ENCODE measurements at places on chromosomes 1 and 21.

DNA sequence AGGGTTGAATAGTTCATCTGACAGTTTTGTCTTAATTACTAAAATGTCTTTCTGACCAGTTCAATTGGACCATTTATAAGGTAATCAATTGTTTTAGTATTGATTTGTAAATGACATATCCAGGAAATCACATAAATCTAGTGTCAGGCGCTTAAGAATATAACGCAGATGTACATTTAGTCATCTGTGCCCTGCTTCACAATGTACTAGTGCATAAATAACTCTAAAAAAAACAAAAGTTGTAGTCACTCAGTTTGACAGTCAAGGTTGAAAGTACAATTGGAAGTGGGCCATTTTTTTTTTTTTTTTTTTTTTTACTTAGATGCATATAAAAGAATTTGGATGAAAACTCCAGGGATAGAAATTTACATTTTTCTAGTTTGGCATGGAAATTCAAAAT lies 490.4 kb downstream of the PTPRC start:
- no peak for DNase-seq

GRCh38 chr21:26846036-26846931 lies 1.1 kb upstream of the ADAMTS1 start:
- DNase-seq: no peak

DNA sequence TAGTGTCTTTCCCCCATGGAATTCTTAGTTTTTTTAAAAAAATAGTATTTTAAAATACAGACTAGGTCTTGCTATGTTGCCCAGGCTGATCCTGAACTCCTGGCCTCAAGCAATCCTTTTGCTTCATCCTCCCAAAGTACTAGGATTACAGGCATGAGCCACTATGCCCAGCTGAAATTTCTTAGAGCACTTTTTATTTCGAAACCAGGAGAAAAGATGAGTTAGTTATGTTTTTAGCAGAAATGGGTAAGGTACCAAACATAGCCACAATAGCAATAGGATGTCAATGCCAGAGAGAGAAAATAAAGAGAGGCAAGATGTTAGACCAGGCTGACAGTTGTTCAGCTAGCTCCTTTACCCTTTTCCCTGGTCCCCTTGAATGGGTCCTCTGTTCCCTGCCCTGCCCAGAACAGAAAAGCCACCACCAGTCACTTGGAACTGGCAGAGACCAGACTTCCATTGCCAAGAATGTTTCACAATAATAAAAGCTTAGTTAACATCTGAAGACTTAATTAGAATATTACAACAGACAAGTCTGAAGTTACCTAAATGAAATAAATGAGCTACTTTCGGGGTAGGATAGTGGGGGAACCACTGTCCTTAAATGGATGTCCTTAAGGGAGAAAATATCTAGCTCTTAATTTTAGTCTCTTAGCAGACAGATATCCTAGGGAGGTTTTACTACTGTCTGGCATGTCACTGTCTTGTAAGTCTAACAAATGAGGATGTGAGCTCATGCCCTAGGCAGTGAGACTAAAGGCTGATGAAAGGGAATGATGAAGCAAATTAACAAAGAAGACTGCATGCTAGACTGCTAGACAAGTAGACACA lies 54.3 kb downstream of the ABL2 start:
- DNase-seq: no peak

- no peak for DNase-seq
These were observed 23.8 kb downstream of the CR1 start for GRCh38 chr1:207519505-207520399.

- DNase-seq: no peak
These were observed 303.6 kb downstream of the PTPRU start for GRCh38 chr1:29539971-29540370.

GRCh38 chr1:94926126-94926914 lies 590 bp downstream of the CNN3 start:
- no peak for DNase-seq

GRCh38 chr21:44697811-44698734 lies 1.1 kb downstream of the KRTAP10-12 start:
- no peak for DNase-seq

DNA sequence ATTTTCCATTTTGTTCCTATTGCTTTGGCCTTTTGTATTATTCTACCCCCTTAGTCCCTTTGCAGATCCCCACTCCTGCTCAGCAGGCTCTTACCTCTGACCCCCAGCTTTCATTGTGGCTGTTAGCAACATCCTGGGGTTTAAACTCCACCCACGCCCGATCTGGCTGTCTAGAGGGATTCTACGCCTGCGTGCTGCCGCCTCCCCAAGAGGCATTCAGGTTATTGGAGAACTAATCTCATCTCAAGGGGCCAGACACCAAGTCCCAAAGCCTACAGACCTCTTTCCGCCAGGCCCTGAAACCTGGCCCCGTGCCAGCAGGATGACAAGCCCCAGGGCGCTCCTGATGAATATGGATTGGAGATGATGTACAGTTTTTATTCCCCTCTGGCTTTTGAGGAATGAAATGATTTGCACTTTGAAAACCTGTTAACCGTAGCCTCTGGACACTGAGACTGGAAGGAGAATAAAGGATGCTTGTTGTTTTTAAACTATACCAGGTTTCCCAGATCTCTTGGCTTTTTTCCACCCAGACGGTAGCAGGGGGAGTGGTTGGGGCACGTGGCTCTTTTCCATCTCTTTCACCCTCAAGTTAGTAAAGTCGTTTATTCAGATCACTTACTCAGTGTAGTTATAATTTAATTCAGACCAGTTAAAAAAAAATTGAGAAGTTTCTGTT lies 14.5 kb upstream of the IKBKE start:
- DNase-seq: no peak

GRCh38 chr1:205481218-205481617 lies 23.3 kb upstream of the CDK18 start:
- DNase-seq: no peak

- no peak for DNase-seq
These were observed 572 bp downstream of the ATP1B1 start for GRCh38 chr1:169106921-169107602.

DNA sequence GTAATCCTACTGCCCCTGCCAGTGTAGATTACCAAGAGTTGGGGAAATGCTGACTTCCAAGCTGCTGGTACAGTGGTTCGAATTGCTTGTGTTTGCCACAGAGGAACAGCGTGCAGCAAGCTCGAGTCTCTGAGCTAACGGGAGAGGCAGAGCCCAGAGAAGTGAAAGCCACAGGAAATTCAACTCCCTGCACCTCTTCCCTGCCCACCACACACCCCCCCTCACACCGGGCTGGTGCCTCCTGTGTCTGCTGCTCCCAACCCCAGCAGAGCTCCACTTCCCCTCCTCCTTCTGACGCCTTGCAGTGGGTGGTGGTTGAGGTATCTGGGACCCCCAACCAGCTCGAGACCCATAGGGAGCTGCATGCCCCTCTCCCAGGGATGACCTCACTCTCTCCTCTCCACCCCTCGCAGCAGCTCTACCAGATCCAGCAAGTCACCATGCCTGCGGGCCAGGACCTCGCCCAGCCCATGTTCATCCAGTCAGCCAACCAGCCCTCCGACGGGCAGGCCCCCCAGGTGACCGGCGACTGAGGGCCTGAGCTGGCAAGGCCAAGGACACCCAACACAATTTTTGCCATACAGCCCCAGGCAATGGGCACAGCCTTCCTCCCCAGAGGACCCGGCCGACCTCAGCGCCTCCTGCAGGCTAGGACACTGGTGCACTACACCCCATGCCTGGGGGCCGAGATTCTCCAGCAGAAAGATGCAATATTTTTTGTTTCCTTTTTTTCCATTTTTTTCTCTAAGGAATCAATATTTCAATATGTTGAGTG lies 13.1 kb upstream of the KCNQ4 start:
- DNase-seq: no peak

- DNase-seq: no peak
These were observed 394.8 kb downstream of the MATN1 start for GRCh38 chr1:30328401-30329262.

GRCh38 chr1:96482616-96483015 lies 239.0 kb upstream of the PTBP2 start:
- no peak for DNase-seq

GRCh38 chr1:29851691-29852090 lies 615.4 kb downstream of the PTPRU start:
- DNase-seq: no peak

DNA sequence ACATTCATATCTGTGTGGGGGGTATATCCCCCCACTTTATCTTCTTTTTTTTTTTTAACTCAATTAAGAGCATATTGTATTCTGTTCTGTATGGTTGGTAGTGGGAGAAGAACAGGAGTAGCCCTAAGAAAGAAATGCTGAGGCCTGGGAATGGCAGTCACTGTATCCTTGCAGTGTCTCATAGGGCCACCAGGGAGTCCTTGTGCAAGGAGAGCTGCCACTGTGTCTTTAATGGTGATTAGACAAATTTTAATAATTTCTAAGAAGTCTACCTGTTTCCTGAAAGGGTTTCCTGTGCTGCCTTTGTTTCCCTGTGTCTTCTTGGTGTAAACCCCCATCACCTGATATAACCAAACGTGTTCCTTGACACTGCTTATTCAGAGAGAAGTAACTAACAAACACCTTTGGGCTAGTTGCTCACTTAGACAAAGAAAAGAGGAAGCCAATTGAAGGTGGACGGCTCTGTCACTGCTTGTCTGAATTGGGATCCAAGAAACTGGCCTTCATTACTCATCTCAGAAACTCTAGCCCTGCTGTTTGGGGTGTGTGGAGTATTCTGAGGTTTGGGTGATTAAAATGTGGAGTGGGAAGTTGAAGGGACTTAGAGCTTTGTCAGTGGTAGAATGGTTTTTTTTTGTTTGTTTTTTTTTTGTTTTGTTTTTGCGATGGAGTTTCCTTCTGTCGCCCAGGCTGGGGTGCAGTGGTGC lies 15.2 kb downstream of the GIPC2 start:
- DNase-seq: no peak

Measured in stimulated activated CD4-positive, alpha-beta T cell treated with anti-CD3 and anti-CD28 coated beads, TNF-alpha, amount 100 ng/mL, for 1 hour (primary cell).